ENCODE measurements at places on chromosomes 16 and 17.

DNA sequence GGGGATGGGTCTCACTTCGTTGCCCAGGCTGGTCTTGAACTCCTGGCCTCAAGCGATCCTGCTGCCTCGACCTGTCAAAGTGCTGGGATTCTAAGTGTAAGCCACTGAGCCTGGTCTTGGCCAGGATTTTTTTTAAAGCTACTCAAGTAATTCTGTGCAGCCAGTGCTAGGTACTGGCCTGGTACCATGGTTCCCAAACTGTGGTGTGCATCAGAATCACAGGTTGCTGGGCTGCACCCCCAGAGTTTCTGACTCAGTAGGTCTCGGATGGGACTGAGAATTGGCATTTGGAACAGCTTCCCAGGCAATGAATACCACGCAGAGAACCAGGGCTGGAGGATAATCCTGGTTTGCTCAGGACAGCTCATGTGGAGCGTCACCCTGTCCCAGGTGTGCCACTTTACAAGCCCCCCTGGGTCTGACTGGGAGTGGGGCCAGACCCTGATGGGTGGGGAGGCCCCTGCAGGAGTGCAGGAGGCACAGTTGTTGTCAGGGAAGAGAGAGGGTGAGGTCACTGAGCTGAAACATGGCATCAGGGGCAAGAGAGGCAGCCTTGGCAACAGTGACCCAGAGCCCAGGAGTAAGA, 10.7 kb upstream of the MRPS23 start:
- no peak for DNase-seq

- DNase-seq, result no peak
These were observed 1.8 kb downstream of the GHDC start for GRCh38 chr17:42192189-42193126.

DNA sequence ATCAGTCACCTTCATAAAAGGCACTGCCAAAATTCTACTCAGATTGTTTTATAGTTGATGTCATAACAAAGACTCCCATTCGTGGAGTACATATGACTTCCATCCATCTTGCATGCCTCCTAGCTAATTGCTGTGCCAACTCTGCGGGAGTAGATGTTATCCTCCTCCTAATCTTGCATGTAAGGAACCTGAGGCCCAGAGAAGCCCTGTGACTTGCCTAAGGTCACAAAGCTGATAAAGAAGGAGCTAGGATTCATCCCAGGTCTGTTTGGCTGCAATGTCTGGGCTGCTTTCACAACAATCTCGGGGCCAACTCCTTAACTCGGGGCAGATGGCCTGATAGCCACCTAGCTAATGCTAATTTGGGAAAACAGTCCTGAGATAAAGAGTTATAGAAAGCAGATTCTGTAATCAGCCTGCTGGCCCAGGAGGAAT, 87.3 kb downstream of the YPEL2 start:
- DNase-seq, result no peak

GRCh38 chr16:87437911-87438610, 45.9 kb downstream of the MAP1LC3B start:
- DNase-seq, result no peak

DNA sequence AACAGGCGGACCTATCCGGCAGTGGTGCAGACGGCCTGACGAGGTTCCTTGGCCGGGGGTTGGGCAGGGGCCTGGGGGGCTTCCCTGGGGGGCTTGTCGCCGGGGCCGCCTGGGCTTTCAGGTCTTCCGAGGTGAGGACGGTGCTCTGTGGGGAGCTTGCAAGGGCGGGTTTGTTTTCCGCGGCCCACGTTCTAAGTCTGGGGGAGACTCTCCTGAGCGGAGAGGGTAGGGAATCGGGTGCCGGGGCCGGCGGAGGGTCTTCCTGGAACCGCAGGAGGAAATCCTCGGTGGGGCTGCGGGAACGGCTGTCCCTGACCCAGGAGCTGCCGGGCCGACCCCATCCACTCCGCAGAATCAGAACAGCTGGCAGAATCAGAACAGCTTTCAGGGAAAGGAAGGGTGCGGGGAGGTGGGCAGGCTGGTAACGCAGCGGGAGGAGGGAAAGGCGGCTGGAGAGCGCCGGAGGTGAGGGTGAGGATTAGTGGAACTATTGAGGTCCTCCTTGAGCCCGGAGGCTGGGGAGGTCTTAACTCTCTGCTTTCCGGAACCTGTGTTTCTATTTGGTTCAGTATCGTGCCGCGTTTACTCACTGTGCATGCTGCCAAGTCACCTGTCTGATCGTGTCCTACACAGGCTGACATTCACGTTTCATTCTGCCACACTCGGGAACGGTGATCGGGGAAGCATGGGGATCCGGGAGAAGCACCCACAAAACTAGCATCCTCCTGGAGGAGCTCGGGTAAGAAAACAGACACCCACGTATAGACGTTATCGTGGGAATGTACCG, 28.9 kb downstream of the CPSF4L start:
- DNase-seq, result peak; percentile 47

DNA sequence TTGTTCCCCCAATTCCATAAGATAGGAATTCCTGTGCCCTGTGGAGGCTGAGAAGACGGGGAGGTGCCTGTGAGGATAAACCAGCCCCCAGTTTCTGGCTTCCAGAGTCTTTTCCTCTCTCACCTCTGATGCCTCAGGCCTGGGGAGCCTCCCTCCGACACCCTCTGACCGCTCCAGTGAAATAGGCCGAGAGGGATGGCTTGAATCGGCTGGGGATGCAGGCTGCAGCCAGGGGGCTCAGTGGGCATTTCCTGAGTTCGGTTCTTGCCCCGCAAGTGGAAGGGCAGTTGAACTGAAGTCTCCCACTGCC, 339.4 kb downstream of the SEC14L1 start:
- DNase-seq, result no peak

DNA sequence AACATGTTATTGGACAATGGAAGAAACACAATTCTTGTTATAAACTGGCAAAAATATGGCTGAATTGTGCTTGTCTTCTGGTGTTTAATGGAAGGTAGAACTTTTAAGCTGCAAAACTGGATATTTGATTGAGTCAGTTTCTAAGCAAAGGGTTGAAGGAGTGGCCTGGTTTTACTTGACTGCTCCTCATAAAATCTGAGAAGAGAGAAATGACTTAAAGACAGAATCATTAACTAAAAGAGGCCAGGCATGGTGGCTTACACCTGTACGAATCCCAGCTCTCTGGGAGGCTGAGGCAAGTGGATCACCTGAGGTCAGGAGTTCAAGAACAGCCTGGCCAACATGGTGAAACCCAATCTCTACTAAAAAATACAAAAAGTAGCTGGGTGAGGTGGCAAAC, 770.7 kb downstream of the CDH11 start:
- no peak for DNase-seq

DNA sequence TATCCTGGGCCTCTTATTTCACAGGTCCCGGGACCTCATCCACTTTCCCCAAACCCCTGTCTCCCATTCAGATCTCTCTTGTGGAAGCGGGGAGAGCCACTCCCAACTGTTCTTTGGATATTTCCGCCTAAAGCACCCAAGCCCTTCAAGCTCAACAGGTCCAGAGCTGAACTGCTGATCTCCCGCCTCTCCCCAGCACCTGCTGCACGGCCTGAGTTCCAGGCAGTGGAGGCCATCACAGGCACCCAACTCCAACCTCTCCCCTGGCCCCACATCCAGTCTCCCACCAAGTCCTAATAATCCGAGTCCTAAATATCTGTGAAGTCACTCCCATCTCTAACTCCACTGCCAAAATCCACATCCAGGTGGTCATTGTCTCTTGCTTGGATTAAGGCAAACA, 6.5 kb downstream of the ITGA2B start:
- no peak for DNase-seq

DNA sequence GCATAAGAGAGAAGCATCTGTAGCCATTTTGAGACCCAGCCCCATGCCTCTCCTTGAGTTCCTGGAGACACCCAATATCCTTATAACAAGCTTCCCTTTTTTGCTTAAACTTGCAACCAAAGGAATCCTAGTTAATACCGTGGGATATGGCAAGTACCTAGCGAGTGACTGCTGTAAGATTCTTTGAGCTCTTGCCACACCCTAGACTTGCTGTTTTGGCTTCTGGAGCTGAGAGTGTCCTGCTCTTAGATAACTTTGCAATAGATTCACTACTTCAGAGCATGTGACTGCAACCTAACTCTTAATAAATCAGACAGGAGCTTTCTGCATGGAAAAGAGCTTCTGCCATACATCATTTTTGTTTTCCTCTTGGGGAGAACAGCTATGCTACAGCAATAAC, 58.3 kb downstream of the AKAP1 start:
- no peak for DNase-seq

DNA sequence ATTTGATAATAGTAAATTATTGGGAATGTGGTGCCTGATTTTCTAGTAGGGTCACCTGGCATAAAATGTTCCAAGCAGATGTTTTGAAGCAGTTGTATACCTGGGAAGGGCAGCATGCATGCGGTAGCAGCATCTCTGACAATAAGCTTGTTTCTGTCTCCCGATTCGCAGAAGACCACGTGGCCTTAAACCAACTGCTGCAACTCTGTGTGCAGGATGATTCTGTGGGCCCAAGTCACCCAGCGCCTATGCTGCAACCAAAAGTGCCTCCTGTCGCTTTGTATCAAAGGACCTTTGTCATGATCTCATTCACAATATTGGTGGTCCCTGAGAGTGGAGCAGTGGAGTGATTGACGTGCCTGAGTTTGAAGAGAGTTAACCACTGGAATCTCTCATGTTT, 8.1 kb downstream of the NDEL1 start:
- no peak for DNase-seq

GRCh38 chr16:86580791-86581170, 2.4 kb downstream of the FOXL1 start:
- no peak for DNase-seq

GRCh38 chr16:70604407-70605282, 41.7 kb upstream of the IL34 start:
- no peak for DNase-seq

- DNase-seq, result no peak
These were observed 29.0 kb upstream of the EMP2 start for GRCh38 chr16:10609402-10609774.

DNA sequence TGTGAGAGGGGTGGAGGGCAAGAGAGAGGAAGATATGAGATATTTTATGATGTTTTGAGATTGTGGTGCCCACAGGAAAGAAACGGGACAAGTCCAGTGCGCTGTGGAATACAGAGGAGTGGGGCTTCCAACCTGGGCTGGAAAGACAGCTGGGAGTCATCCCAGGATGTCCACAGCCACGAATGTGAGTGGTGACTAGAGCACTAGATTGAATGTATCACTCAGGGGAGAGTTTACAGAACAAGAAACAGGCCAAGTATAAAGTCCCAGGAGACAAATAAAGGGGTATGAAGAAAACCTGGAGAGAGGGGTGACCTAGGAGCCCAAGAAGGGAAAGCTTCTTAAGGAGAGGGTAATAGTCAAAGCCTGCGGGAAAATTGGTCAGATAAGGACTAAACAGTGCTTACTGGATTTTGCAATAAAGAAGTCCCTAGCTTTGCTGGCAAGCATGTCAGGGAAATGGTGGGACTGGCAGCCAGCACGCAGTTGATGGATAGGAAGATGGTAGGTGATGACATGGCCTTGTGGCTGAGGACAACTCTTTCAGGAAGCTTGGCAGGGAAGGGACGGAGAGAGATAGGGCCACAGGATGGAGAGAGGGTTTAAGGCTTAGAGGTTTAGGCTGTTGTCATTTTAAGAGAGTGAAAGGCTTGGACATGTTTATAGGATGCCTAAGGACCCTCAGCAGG, 114.5 kb downstream of the AXIN2 start:
- DNase-seq, result no peak

DNA sequence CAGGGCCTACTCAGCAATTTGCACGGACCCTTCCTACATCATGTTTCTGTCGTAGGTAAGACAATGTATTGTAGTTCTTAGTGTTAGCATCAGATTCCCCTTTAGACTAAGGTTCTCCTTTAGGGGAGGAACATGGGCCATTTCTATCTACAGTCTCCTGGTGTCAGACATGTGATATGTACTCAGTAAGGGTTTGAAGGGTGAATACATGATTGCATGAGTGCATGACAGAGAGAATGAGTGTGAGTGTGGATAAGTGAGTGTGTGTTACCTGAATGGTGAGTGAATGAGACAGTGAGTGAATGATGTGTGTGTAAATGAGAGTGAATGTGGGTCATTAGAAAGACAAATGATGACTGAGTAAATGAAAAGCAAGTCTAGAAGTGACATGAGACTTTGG, 476.8 kb downstream of the HAPSTR1 start:
- no peak for DNase-seq

DNA sequence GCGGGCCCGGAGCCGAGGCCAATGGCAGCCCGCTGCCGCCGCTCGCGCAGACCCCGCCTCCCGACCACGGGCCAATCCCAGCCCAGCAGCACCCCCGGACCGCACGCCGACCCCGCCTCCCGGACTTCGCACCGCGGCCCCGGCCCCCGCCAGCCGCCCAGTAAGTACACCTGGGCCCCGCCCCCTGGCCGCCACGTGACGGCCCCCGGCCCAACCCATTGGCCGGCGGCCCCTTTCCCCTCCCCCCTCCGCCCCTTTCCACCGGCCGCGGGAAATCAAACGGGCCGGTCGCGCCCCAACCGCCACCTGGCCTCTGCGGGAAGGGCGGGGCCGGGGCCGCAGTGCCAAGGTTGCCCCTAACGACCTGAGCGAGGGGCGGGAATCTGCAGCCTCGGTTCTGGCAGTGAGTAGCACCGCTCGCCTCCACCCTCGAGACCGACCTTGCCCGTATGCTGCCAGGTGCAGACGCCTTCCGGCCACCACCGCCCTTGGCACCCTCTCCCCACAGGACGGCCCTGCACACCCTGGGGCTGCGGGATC, at the start of gene YBX2:
Gene YBX2 (minus strand): TSS at position 26 of the 540 bp plus-strand sequence. CDS start 139 bp downstream, outside the sequence.
- peak; percentile 81 for DNase-seq
